ENCODE measurements at places on chromosomes 5 and 9.

DNA sequence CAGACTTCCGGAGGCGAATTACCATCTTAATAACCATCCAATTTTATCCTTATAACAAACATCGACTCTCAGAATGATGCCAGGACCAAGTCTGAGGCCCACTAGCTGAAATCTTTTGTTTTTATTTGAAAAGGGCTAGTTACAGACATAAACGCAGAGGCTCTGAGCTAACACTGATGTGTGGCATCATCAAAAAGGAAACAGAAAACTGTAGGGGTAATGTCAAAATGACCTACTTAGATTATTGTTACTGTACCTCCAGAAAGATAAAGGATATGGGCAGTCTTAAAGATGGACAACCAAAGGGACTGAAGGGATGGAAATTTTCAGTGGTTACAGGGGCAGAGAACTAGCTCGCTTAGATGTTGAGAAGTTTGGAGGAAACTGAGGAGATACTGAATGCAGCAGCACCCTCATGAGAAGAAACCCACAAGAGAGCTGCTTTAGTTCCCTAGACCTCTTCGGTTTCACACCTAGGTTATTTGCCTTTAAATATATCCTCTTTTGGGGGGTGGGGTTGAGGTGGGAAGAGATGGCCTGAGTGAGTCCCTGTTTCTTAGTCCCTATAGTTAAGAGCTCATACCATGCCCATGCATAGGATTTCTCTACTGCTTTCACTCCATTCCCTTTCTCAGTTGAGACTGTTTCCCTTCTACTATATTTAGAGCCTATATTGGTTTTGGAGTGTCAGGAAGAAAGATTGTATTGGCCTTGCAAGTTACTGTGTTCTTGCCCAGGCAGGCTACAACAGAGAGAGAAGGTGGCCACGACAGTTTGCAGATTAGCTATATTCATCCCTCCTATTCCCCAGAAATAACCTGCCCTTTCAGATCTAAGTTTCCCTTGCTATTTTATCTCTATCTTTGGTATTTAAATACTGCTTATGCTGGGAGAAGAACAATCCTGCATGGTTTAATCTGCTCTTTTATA lies 320.4 kb upstream of the EFNA5 start:
- DNase-seq: no peak

GRCh38 chr9:80839821-80840675 lies 849.3 kb downstream of the TLE1 start:
- no peak for DNase-seq

DNA sequence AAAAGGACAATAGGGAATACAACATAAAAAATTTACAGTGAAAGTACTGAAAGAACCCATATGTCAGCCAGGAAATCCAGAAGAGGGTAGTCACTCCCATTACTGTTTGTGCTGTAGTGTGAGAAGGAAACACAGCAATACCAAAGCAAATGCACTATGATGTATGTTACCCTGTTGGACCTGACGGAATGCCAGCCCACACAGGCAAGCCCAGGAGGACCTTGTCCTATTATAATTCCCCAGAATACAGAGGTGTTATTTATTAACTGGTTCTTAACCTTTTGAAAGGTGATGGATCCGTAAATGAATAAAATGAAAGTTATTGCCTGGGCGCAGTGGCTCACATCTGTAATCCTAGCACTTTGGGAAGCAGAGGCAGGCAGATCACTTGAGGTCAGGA lies 79.0 kb downstream of the GDA start:
- no peak for DNase-seq

- no peak for DNase-seq
These were observed 38.7 kb downstream of the NKX2-5 start for GRCh38 chr5:173196133-173196952.

DNA sequence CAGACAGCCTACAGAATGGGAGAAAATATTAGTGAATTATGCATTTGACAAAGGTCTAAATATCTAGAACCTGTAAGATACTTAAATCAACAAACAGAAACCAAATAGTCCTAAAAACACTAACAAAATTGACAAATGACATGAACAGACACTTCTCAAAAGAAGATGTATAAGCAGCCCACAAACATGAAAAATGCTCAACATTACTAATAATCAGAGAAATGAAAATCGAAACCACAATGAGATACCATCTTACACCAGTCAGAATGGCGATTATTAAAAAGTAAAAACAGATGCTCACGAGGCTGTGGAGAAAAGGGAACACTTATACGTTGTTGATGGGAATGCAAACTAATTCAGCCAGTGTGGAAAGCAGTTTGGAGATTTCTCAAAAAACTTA lies 1186.8 kb downstream of the DTWD2 start:
- DNase-seq: no peak

GRCh38 chr5:14217587-14217986 lies 74.4 kb downstream of the TRIO start:
- no peak for DNase-seq

GRCh38 chr5:14414007-14414406 lies 167.6 kb upstream of the OTULINL start:
- no peak for DNase-seq

GRCh38 chr5:131394128-131394527 lies 130.3 kb downstream of the CDC42SE2 start:
- DNase-seq: no peak

DNA sequence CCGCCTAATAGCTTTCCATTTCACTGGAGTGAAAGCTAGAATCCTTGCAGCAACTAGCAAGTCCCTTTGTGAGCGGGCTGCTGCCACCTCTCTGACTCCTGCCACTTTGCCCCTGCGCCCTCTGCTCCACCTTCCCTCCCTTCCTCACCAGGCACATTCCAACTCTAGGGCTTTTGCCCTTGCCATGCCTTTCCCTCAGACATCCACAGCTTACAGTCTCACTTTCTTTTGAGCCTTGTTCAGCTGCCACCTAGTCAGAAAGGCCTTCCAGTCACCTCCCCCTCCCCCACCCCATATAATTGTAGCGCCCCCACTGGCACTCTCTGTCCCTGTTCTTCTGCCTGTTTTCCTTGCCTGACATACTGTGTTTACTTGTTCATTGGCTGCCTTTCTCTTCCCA lies 31.0 kb downstream of the CYSTM1 start:
- DNase-seq: no peak

- DNase-seq: peak; percentile 73
These were observed 221.3 kb upstream of the DAPK1 start for GRCh38 chr9:87276327-87276841.

DNA sequence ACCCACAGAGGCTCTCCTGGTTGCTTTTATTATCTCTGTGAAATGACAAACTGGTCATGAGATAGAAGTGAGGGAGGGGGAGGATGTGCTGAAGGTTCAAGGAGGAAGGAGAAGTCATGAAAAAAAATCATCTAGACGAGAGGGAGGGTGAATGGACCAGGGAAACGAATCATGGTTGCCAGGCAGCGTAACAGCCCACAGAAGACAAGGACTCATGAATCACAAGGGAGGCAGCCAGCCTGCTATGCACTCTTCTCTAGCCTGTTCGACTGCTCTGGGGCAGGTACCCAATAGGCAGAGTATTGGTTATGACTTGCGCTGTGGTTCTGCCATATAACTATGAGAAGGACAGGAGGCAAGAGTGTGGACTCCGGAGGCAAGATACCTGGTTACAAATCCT lies 475.2 kb downstream of the CDK5RAP2 start:
- no peak for DNase-seq

DNA sequence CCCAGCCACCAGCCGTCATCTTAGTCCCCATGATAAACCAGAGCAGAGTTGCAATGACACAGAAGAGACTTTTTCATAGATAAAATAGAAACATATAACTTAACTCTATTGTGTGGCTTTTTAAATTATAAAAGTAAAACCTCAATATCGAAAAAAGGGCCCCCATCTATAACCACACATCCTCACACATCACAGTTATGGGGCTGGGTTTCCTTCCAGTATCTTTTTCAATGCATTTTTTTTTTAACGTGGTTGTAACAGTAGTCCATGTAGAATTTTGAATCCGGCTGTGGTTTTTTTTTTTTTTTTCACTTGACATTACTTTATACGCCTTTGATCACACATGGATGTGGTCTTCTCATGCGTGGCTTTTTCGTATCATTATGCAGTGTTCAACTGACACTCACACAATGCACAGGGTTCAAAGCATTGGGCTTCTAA lies 77.4 kb downstream of the CFAP77 start:
- DNase-seq: no peak

- DNase-seq: no peak
These were observed 55.8 kb downstream of the PIP5K1B start for GRCh38 chr9:68760674-68761333.

DNA sequence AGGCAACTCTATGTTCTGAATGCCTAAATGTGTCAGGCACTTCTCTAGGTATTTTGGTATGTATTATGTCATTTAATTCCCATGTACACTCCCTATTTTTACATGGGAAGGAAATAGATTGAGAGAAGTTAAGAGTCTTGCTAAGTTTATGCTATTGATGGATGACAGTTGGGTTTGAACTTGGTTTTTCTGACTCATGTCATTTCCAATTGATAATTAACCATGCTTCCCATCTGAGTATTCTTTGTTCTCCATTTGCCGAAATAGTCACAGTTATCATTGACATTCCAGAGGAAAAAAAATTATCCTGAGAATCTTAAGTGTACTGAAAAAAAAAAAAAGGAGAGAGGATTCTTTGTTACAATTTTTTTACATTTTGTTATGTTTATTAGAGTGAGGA lies 23.1 kb upstream of the DMRTA1 start:
- no peak for DNase-seq

GRCh38 chr9:113588242-113588810 lies 124.8 kb downstream of the RGS3 start:
- no peak for DNase-seq

DNA sequence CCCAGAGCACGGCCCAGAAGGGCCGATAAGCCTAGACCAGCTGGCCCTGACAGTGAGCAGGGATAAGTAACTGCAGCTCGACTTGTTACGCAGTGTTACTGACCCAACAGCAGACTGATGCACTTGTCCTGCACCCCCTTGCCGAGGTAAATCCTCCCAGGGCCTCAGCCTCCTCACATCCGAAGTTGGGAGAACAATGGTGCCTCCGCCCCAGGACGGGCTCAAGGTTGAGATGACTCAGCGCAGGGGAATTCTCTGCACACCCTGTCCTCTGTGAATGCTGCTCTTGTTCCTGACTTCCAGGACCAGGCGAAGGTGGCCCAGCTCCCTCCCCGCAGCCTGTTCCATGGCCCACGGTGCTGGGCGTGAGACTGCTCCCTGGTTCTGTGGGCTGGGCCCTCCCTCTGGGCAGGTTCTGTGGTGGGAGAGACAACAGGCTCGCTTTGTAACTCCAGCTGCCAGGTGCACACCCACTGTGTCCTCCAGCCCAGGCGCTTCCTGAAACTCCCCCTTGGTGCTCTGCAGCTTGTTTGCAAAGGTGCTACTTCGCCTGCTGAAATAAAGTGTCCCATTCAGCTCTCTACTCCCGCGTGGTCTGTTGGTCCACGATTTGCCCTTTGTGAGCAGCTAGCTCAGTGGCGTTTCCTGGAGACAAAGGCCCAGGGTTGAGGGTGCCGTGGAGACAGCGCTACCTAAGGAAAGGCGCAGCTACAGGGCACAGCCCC lies 40.1 kb upstream of the SLC6A19 start:
- DNase-seq: no peak

DNA sequence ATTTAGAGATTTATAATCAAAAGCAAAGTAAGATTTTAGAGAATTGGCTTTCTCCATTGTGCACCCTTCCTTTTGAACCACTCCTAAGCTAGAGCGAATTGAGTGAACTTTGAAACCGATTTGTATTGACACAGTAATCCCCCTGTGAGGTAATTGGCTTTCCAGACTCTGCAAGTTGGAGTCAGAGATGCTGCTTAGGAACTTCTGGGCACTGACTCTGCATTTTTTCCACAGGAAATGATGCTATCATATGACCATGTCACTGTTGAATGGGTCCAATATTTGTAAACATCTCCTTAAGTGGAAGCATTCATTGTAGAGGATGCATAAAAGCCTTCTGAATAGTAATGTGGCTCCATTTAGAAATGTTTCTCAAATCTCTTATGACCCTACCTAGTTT lies 394.4 kb upstream of the ZNF608 start:
- no peak for DNase-seq

- DNase-seq: peak; percentile 30
These were observed 23.5 kb upstream of the ALDOB start for GRCh38 chr9:101458963-101459631.

DNA sequence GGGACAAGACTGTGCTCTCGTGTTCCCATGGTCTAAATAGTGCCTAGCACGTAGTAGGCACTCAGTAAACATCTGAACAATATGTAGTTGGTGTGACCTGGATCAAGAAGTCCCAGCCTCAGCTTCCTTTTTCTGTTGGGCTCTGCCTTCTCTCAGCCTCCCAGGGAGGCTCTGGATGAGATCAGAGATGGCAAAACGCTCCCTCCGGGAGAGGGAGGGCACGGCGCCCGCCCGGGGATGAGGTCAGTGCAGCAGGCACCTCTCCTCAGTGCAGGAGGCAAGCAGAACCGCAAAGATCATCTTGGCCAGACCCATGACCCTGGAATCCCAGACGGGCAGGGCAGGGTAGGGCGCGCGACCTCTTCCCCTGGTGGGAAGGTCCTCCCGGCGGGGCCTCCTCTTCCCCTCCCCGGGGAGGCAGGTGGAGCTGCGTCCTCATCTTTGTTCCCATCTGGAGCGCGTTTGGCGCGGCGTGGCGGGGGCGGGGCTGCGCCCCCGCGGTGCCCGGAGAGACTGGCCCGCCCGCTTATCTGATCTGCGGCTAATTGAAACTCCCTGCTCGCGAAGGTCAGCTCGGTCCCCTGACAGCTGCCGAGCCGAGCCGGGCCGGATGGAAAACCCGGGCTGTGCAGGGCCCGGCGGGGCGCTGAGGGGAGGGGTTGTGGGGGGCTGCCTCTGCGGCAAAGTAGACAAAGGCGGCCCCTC lies 60.9 kb downstream of the CXXC5 start:
- no peak for DNase-seq

DNA sequence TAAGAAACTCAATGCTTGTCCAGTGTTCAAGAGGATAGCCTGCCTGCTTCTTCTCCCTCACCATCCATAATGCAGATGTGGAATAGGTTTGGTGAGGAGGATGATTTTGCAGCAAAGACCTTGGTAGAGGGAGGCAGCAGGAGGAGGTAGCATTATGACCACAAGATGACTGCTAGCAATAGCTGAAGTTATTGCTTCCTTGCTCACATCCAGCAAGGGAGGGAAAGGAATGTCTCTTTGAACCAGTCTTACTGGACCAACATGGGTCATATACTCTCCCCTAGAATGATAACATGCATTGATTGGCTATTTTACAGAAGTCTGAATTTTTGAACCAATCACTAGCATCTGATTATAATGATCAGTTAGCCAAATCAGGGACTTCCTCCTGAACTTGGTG lies 607.6 kb downstream of the EBF1 start:
- no peak for DNase-seq

DNA sequence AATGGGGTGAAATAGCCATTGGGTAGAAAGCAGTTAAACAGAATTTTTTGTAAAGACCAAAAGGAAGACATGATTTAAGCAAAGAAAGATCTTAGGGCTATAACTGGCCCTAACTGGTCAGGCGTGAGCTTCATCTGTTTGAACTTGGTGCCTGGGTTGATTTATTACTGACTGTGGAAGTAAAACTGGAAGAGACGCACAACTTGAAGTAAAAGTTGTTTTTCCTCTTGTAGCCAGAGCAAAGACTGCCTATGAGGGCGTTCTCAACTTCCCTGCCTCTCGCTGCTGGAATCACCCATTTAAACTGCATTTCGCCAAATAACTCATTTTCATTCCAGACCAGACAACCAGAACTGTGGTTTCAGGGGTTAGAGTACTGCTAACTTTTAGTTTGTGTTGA lies 1.5 kb downstream of the THBS4 start:
- no peak for DNase-seq

Measured in HS-27A (cell line).